ENCODE measurements at places on chromosomes 4 and X.

DNA sequence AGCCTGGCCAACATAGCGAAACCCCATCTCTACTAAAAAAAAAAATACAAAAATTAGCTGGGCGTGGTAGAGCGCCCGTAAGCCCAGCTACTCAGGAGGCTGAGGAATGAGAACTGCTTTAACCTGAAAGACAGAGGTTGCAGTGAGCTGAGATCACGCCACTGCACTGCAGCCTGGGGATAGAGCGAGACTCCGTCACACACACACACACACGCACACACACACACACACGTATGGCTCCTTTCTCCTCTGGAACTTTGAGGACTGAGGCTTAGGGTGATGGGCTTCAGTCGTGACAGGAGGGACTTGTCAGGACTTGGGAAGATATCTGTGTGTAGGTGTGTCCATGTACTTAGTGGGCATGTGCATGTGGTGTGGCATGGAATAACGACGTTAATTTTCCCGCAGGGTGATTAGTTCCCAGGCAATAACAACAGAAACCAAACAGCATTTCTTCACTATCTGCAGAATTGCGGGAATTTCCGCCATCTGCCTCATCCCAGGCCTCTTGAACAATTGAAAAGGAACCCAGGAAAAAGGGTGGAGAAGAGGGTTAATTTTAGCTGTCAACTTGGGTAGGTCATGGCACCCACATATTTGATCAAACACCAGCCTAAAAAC is 47.7 kb downstream of the RWDD4 start:
- no peak for DNase-seq

- no peak for DNase-seq
These were observed 189.8 kb upstream of the PSAPL1 start for GRCh38 chr4:7624396-7624980.

DNA sequence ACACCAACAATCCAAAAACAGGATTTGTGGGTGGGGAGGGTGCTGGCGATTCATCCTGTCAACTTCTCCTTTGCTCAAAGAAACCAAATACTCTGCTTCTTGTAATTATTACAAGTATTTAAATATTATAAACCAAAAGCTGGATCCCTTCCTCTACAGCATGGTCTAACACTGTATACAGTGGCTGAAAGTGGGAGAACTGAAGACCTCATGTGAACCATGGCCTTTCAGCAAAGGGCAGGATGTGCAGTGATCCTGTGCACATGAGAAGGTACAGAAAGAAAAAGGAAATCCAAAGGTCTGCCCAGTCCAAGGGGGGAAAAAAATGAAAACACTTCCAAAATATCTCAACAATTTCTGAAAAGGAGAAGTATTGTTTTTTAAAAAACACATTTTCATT is 5.3 kb upstream of the CXorf38 start:
- no peak for DNase-seq

GRCh38 chr4:19478791-19479190 is 772.9 kb upstream of the SLIT2 start:
- no peak for DNase-seq

DNA sequence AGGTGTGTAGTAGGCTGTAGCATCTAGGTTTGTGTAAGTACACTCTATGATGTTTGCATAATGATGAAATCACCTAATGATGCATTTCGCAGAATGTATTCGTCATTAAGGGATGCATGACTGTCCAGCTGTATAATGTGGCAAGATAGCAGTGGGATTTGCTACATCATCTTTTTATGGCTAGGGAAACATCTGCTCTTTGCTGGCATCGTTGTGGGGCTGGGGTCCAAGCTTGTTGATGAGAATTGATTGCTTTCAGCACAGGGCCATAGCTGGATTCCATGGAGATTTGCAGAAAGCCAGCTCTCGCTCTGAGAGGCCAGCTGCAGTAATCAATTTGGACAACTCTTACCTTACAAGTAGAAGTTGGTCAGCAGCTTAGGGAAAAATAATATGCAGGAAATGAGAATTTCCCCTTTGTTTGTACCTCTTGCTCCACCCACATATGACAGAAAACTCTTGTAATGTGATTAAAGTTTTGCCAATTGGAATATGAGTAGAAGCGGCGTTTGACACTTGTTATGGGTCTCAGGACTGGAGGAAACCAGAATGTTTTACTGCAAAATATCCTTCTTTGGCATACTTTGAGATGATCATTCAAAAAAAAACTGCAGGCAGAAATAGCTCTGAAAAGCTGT is 310.5 kb downstream of the RAPGEF2 start:
- no peak for DNase-seq

- DNase-seq, result no peak
These were observed 2182.9 kb upstream of the TENM3 start for GRCh38 chr4:180060159-180060889.

DNA sequence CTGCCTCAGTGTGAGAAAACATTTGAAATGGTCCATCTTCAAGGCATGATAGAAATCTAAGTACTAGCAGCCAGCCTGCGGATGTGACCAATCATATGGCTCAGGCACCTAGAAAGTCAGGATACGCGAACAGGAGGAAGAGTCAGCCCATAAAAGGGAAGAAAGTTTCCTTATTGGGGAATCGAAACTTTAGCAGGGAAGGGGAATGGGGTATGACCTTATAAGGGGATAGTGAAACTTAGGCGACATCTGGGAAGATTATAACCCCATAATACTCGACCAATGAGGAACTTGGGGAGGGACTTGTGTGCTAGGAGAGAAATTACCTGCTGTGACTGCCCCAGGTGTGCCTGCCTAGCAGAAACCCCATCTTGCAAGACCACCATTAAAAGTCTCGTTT is 26.2 kb upstream of the PYURF start:
- no peak for DNase-seq

- DNase-seq, result no peak
These were observed 139.7 kb downstream of the MAPK10 start for GRCh38 chr4:86220121-86220520.

GRCh38 chr4:2363951-2364653 is 54.3 kb downstream of the ZFYVE28 start:
- DNase-seq, result no peak

DNA sequence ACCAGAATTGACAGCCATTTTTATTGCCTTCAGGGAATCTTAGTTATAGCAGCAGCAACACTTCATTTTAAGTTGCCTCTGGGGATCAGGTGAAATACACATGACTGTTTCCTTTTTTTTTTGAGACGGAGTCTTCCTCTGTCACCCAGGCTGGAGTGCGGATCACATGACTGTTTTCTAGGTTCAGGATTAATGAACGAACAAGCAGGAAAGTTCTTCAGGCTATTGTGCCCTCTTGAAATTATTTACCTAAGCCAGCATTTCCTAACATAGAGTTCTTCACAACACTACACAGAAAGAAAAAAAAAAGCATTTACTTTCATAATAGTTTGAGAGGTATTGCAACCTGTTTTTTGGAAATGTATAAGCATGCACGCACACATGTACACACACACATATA is 2032.8 kb downstream of the PCDH7 start:
- DNase-seq, result no peak

DNA sequence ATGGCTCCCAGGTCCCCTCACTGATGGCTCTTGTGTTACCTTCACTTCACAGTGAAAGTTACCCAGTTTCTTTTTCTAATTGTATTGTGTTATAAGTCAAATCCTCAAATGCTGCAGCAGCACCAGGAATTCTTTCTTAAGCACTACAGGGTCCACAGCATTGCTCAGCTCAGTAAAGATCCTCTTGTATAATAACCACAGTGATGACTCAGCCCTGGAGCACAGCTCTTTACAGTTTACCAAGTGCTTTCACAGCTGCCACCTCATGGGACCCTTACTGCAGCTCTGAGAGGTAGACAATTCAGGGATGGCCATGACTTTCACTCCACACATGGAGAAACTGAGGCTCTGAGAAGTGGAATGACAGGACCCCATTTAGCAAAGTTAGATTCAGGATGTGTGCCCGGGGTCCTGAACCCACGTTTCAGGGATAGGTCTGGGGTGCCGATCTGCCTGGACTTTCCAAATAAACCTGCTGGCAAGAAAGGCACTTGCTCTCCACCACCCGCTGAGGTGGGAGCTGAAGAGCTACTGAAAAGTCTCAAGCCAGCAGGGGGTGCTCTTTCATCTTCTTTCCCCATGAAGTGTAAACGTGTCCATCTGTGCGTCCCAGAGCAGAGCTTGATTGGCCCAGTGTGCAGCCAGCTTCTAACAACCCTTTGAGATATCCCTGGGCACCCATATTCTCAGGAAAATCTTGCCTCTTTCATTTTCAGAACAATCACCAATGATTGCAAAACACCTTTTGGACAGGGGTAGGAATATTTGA is 35.7 kb upstream of the GABRQ start:
- no peak for DNase-seq

DNA sequence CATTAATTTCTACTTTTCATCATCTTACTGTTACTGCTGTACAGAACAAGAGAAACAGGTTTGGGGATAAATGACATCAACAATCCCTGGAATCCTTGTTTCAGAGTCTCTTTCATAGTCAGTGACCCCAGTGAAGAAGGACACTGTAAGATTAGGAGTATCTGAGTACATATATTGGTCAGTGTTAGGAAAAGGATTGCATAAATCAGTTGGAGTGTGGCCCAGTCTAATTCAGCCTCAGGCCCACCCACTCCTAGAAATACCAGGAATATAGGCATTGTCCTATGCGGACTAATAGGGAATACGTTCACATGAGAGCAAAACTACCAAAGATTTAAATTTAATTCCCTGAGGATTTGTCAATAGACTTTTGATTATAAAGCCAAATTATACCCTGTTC is 237.8 kb downstream of the LDB2 start:
- DNase-seq, result no peak

GRCh38 chr4:124633285-124633941 is 79.1 kb downstream of the ANKRD50 start:
- no peak for DNase-seq

DNA sequence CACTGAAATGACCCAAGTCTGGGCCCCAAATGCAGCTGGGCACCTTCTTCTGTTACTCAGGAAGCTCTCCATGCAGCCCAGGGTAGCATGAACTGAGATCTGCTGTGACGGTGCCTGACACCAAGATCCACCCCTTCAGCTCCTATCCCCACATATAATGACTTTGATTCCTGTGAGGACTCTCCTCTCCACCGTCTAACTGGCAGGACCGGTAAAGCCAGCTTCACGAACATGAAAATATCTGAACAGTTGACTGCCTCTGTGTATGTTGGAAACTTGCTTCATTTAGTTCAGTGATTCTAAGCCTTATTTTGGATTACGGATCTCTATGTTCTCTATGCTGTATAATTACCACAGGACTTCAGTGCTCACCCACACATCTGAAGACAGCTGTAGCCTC is 115.5 kb upstream of the TMEM150C start:
- DNase-seq, result no peak

DNA sequence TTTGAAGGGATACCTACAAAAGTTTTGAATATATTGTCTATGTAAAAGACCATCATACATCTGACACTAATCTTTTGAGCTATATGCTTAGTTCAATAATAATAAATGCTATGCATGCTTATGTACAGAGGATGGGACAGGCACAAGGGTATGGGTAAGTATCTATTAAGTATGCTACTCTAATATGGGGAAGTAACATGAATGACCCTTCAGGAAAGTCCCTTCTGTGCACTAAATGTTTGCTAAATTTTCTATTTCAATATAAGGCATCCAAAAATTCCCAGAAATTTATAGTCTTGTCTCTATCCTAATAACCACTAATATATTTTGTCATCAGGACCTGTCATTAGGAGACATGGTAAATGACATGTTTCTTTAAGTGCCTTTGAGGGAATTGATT is 19.0 kb downstream of the ATP8A1 start:
- DNase-seq, result no peak

- no peak for DNase-seq
These were observed 321.6 kb downstream of the PPP3CA start for GRCh38 chr4:101025755-101026154.

DNA sequence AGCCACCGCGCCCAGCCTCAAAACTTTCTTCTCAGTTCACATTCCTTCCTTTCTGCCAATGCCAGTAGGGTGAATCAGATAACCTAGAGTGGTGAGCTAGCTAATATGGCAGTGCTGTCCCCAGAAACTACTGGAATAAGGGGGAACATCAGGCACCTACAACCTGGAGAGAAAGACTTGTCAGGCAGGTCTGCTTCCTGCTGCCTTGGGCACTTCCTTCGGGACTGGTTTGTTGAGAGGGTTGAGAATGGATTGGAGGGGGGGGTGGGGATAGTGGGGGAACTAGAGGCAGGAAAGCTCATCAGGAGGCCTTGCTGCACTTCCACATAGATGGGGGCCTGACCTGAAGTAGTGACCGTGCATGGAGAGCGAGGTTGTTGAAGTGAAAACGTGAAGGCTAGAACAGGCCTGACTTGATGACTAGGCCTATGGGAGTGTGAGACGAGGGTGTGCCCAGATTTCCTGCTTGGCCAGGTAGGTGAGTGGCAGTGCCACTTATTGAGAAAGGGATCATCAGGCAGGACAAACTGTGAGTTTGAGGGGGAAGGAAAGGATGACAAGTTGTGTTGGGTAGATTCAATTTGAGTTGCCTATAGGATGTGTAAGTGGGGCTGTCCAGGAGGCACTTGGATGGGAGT is 33.4 kb downstream of the SLC25A5 start:
- DNase-seq, result no peak

- no peak for DNase-seq
These were observed 80.6 kb downstream of the PBDC1 start for GRCh38 chrX:76253432-76253831.

DNA sequence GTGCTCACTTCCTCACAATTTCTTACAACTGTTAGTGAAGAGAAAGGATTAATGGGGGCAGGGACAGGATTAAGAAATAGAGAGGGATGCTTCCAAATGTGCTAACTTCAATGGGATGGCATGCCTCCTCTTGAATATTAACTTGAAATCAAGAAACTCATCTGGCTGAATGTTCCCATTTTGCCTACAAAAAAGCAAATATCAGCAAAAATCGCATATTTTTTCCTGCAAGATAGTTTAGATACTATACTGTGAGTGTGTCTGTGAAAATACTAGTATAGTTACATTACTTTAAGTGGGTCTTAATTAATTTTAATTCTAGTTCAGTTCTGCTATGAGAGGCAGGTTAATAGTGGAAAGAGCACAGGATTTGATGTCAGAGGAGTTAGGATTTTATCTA is 4.9 kb downstream of the PAICS start:
- no peak for DNase-seq

GRCh38 chr4:187268940-187269339 is 545.3 kb upstream of the FAT1 start:
- no peak for DNase-seq

GRCh38 chr4:150140774-150141400 is 62.6 kb downstream of the DCLK2 start:
- DNase-seq, result no peak

DNA sequence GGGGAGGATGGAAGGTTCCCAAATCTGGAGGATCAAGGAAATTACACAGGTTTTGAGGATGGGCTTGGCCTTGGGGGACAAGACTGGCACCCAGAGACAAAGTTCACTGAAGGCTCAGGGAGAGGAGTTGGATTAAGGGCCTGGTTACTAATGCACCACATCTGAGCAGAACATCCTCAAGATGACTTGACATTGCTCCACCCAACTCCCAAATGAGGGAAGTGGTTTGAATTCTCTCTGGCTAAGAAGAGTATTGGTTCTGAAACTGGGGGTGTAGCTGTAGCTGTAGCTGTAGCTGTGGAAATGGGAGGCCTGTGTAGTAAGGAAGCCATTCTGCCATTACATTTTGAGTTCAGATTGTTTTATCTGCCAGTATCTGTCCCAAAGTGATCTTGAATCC is 129.4 kb downstream of the RASL11B start:
- no peak for DNase-seq

All from stimulated activated CD8-positive, alpha-beta memory T cell treated with anti-CD3 and anti-CD28 coated beads, Interleukin-2, amount 100 ng/mL, for 1 hour (primary cell).